Stimulated activated CD8-positive, alpha-beta memory T cell treated with anti-CD3 and anti-CD28 coated beads, Interleukin-12 subunit alpha, Interleukin-12 subunit beta, amount 100 ng/mL, for 4 hours (primary cell): ENCODE measurements at places on chromosomes 4 and X.

DNA sequence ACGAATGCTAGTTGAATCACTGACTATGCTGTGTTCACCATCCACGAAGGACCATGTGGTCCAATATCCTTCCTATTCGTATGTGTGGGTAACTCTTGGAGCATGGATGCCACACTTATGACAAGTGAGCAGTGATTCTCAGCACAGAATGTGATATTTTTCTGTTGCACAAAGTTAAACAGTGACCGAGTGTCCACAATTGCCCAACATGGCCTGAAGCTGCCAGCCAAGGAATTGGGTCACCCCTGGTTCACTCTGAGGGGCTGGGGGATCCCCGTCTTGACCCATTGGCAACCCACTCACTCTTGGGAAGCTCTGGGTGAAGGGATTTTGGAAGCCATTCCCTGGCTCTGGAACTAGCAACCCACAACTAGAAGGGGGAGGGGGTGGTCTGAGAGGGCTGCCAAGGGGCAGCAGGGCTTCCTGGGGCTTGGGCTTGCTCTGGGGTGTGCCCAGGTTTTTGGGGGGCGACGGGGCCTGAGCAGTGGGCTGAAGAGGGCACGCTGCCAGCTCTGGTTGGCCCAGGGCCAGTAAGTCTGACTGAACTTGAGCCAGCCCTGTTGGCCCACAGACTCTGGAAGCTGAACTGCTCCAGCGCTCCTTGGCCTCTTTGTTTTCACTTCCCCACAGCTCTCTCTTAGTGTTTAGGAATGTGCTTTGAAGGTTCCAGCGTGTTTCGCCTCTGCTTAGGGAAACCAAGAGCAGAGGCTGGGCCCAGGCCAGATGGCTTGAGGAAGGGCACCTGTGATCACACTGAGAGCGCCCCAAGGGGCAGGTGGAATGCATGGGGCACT is 43.1 kb upstream of the BCOR start:
- DNase-seq = no peak

GRCh38 chr4:113472864-113473263 is 288.7 kb downstream of the CAMK2D start:
- DNase-seq = no peak

DNA sequence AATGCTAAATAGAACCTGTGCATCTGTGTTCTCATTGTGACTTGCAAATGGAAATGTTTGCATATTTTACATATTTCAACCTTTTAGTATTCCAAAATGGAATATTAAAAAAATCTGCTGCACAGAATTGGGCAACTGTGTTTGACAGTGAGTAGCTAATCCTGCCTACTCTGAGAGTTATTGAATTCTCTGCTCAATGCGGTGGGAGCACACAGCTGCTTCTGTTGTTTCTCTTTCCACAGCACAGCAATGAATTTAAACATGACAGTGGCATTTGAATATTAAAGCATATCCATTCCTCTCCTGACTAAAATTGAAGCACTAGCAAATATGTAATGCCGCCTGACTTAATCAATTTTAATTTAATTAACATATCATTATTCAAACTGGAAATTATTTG is 366.6 kb downstream of the GASK1B start:
- DNase-seq = no peak

GRCh38 chr4:39062094-39062769 is at the start of gene KLHL5:
Gene KLHL5, plus strand, starts transcription at chr4:39062232. Its CDS starts 421 bp downstream, at chr4:39062653.
- no peak for DNase-seq

DNA sequence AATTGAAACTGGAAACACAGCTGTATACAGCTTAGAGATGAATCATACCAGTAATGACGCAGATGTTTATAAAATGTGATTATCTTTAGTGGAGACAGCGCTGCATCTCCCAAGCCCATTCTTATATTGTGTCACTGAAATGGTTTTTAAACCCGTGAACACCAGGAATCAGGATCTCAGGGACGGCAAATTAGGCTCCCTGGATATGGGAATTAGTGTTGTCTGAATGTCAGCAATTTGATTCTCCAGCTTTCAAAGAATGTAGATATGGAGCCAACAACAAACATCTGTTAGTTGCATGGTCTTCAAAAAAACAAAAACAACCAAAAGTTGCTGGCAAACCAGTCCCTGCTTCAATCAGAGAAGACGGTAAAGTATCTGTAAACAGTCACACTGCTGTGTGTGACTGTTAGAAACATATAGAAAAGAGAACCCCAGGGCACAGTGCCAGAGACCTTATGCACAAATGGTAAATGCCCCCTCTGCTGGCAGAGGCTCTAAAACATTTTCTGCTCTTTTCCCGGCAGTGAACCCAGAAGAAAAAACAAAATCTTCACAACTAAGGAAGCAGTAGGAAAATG is 351.9 kb upstream of the FTHL17 start:
- no peak for DNase-seq

- no peak for DNase-seq
Observed at GRCh38 chr4:82833696-82834313, 35.2 kb upstream of the SCD5 start.

- DNase-seq = no peak
Observed at GRCh38 chr4:153683763-153684181, 308 bp upstream of the TLR2 start.

GRCh38 chr4:135240796-135241195 is 1039.2 kb upstream of the PABPC4L start:
- no peak for DNase-seq

- no peak for DNase-seq
Observed at GRCh38 chrX:154466907-154467306, 8.8 kb downstream of the PLXNA3 start.

DNA sequence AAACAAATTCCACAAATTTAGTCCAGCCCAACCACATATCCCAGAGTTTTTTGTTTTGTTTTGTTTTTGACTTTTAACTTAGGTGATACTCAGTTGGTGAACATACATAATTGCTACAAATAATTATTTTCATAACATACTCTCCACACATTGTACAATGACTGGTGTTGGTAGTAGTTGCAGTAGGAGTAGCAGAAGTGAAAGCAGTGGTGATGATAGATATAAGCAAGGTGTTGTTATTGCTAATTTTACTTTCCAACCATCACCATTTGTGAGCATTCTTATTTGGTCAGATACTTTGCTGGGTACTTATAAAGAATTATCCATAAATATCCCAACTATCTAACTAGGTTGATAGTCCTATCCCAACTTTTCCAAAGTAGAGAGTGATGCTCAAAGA is 47.3 kb downstream of the ARHGAP24 start:
- DNase-seq = no peak

DNA sequence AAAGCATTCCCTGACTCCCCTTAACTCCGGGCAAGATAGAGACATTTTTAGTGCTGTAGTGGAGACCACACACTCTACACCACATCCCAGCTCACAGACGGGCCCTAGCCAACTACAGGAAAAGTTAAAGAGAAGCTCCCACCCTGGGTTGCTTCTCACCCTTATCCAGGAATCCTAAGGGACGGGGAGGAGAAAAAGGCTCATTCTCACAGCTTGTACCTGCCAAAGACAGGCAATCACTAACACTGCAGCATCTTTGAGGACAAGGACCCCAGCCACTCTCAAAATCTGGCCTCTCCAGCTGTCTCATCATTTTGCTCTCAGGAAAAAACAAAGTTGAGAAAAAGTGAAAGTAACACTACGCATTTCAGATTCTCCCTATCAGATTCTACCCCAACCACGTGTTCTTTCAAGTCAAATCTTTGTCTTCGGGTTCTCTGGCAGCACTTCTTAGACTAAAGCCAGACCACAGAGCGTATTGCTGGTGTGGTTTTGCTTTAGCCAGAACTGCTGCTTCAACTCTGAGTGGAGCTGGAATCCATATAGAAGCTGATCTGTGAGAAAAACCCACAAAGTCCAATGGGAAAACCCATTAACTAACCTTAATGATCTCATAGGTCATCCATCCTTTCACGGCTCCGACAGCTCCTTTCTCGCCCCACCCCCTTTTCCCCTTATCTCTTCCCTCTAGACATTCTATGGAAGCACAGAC is 605.9 kb upstream of the DIPK2B start:
- DNase-seq = no peak

DNA sequence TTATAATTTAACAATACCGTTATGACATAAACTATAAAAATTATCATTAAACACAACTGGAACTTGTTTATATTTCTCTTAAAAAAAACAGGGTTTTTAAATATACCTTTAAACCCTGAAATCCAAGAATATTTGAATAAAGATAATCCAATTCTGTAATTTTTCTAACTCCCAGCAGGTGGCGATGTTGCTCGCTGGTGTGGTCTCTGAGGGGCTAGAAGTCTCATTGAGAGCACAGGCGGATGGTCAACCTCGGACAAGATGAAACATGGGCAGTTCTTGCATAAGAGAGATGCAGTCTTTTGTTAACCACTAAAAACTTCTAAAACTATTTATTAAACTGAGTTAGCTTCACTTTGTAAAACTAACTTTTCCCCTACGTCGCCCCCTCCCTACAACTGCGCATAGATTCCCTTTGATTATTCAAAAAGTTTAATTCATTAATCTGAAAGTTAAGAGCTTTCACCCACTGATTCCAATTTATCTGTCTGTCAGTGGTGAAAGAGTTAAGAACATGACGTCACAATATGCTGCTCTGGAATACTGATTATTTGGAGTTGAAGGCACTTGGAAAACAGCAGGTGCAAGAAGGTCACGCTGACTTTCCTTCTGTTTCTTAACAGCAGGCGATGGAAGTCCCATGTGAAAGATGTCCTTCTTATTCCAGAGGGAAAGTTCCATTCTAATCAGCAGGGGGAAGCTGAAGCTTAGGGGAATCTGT is 29.5 kb downstream of the DMP1 start:
- DNase-seq = no peak

- no peak for DNase-seq
Observed at GRCh38 chr4:72507860-72508419, 61.1 kb downstream of the ADAMTS3 start.

- no peak for DNase-seq
Observed at GRCh38 chrX:48467281-48467761, 2.7 kb downstream of the SLC38A5 start.

GRCh38 chr4:133865612-133866327 is 335.8 kb downstream of the PABPC4L start:
- no peak for DNase-seq

DNA sequence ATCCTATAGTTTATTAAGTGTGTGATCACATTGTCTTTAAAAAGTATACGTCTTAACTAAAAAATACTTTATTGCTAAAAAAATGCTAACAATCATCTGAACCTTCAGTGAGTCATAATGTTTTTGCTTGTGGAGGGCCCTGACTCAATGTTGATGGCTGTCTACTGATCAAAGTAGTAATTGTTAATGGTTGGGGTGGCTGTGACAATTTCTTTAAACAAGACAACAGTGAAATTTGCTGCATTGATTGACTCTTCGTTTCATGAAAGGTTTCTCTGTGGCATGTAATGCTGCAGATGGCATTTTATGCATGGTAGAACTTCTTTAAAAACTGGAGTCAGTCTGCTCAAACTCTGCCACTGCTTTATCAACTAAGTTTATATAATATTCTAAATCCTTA is 101.4 kb upstream of the IL15 start:
- DNase-seq = no peak
